HEK293T (cell line): ENCODE measurements at places on chromosomes 6 and 20.

DNA sequence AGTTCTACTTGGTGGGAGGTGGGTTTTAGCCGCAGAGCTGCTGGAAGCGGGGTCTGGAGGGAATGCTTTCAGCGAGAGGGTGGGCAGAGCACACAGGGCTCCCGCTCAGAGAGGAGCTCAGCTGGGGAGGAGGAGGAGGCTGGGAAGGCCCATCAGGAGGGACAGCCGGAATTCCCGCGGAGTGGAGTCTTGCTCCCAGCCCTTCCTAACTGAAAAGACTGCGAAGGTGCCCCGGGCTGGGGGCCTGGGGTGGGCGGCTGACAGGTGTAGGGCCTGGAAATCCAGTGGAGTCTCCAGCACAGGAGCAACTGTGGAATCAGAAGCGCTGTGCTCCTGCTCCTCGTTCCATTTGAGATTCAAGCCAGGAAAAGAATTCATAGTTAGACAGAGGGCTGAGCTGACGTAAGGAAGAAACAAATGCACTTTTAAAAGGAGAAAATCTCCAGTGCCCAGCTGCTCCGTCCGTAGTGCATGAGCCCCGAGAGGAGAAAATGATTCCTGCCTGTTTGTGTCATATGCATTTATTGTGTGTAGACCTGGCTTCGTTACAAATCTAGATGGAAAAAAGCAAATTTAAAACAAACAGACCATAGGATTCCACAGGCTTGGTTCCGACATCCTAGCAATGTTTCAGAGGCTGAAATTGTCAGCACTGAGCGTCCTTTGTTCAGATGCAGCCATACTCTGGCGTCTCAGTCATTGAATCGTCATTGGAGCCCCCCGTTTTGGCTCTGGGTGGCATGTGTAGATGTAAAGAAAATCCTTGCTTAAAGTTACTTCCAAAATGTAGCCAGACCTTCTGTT, 197.7 kb downstream of the SMOC2 start:
- DNase-seq = no peak

GRCh38 chr20:45350217-45350616, 2.0 kb upstream of the SDC4 start:
- no peak for DNase-seq

DNA sequence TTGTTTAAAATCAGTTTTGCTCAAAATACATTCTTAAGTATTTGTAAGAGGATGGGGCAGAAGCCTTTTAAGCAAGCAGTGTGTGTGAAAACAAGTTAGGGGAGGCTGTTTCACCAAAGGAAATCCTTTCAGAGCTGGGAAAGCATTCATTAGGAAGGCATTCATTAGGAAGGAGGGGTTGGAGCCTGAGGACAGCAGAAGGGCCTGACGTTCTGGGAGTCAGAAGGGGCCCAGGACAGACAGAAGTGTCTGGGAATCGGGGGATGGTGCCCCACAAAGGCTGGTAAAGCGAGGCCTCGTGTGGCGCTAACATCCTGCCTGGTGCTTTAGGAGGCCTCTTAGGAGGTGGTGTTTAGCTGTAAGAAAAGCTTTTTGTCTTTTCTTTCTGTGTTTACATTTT, 80.6 kb upstream of the NXT1 start:
- DNase-seq = no peak

DNA sequence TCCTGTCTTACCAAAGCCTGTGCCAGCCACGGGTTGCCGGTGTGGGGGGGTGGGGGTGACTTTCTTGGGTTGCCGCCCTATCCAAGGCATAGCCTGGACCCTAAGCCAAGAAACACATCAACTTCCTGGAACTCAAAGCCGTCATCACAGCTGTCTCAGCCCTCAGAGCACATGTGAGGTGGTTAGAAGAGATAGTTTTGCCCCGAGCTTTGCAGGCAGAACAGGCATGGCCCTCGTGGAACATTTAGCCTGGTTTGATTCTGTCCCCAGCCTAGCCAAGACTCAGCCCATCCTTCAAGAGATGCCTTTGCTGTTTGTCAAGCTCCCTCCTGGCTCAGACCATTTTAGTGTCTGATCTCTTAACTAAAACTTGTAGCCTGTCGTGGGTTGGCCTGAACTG, 64.9 kb downstream of the RREB1 start:
- no peak for DNase-seq

GRCh38 chr6:35173044-35173426, 31.9 kb upstream of the TCP11 start:
- DNase-seq = no peak

GRCh38 chr6:127435626-127436220, 23.5 kb downstream of the KIAA0408 start:
- DNase-seq = no peak

DNA sequence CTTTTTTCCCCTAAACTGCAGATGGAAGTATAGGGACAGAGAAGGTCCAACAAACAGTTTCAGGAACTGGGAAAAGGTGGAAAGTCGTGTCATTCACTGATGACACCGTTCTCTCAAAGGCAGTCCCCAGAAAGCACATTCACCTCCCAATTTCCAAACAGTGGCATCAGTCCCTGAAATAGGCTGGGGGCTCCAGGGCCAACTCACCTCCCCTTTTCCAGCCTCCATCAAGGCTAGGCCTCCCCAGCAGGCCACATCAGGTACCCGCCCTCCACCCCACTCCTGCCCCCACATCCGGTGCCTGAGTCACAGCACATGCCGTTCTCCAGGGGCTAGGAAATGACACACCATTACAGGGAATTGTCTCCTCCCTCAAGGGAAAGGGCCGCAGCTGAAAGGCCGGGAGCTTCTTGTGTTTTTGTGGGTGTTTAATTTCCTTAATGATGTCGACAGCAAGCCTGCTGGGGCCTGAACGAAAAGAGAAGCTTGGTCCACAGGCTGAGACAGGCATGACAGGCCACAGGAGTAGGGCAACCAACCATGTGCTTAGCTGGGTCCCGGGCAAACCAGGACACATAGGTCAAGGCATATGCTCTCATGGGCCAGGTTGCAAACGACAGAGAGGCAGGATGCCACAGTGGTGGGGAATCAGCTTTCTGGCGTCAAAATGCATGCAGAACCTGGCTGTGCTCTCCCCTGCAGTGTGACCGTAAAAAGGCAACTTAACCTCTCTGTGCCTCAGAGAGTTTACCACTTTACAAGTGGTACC, 39.2 kb downstream of the ZMYND8 start:
- DNase-seq = no peak

GRCh38 chr20:36908603-36909002, 32.7 kb downstream of the TLDC2 start:
- DNase-seq = no peak

- no peak for DNase-seq
Observed at GRCh38 chr6:119608994-119609393, 259.4 kb upstream of the MAN1A1 start.

DNA sequence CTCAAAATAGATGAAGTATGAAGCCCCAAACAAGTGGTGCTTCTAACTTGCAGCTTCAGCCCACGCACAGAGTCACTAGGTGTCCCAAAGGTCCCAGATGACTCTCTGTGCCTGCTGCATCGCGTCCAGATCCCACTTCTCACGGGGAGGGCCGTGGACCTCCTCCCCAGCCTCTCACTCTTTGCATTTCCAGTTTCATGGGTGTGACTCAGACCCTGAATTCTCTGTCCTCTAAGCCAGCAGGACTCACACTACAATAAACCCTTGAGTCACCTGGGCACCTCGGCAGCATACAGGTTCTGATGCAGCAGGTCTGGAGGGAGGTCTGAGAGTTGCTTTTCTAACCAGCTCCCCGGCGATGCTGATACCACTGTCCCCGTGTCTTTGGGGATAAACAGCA, 114.0 kb upstream of the RIN2 start:
- no peak for DNase-seq

GRCh38 chr20:2946988-2947961, 74.0 kb downstream of the PTPRA start:
- peak; percentile 65 for DNase-seq

- no peak for DNase-seq
Observed at GRCh38 chr6:107692351-107692750, 131.8 kb downstream of the SCML4 start.

GRCh38 chr20:11588875-11589274, 328.8 kb upstream of the BTBD3 start:
- DNase-seq = no peak

DNA sequence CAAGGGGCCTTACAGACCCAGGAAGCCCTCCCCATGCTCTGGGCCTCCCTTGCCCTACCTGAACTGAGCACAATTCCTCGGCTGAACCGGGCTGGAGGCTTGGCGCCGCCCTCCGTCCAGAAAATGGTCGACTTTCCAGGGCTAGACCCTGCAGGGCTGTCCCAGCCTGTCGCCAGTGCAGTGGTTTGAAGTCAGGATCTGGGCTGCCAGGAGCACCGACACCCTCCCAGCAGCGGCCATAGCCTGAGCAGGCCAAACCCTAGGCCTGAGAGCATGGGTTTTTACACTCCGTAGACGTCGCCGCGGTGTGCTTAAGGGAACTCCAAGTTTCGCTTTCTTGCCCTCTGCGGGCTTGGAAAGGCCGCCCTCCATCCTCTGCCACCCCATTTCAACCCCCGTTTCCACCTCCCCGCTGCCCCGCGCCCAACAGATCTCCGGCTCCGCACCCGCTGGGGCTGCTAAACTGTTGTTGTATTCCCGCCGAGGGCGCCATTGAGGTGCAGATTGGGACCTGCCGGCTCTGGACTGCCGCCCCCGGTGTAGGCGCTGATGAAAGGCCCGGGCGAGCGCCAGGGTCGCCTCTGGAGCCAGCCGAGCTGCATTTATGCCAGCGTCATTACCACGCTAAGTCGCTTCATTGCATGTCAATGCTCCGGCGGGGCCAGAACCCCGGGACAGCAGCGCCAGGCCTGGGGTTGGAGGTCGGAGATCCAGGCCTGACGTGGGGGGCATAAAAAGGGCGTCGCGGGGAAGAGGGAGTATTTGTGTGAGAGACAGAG, 2.2 kb upstream of the TFAP2A start:
- no peak for DNase-seq

- no peak for DNase-seq
Observed at GRCh38 chr6:116387374-116387773, 16.6 kb downstream of the DSE start.

GRCh38 chr20:37234254-37234581, 27.4 kb downstream of the GHRH start:
- DNase-seq = no peak

DNA sequence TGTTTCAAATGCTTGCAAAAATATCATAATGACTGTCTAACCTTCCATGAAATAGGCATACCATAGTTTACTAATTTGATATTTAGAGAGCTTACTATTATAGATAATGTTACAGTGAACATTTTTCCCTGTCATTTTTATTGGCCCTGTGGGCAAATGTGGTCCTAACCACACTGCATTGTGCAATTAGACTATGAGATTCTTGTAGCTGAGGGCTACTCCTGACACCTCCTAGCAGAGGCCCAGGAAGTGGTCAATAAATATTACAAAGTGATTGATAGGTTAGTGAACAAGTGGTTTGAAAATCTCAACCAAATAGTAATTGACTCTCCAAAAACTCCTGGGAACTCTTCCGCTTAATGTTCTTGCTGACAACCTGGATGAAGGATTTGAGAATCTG, 160.5 kb upstream of the KCNG1 start:
- no peak for DNase-seq

DNA sequence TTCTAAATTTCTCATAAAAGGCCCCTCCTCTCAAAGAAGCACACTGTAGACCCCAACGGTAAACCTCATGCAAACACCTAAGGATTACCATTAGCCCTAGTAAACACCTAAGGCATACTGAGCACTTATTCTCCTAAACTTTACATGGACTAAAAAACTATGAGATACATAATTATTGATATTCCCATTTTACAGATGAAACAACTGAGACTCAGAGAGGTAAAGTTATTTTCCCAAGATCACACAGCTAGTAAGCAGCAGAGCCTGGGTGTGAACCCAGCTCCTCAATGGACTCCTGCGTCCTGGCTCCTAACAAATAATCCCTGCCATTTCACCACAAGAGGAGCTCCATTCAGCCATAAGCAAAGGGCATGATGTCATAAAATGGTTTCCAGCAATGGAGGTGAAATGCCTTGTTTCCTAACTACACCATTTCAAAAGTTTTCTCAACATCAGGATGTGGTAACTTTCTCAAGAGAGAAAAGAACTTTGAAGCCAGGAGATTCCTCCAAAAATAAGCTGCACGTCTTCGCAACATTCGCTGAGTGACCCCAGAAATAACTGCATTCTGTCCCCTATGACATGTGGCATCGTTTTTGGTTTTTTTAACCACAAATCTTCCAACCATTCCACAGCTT, 4.1 kb downstream of the ATP9A start:
- no peak for DNase-seq

- no peak for DNase-seq
Observed at GRCh38 chr6:38404355-38404754, 235.4 kb downstream of the BTBD9 start.

DNA sequence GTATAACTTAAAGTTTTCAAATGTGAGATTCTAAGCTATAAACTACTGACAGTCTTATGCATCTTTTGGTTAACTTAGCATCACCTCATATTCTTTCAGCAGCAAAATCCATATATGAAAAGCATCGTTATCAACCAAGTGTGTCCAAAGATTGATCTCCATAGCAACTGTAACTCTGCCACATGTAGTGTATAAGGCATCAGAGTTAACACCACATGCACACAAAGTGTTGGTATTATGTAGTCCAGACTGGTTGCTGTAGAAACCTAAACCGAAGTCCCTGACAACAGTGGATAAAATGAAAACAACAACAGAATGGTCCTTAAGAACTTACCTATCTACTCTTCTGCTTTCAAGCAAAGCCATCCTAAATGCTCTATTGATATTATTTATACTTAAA, 39.6 kb downstream of the PDSS2 start:
- no peak for DNase-seq

- peak; percentile 74 for DNase-seq
Observed at GRCh38 chr6:118660218-118660569, 8.8 kb upstream of the CEP85L start.

GRCh38 chr20:58330687-58331086, 21.2 kb downstream of the RAB22A start:
- DNase-seq = no peak

GRCh38 chr6:42141603-42142117, 760 bp downstream of the C6orf132 start:
- DNase-seq = no peak

- DNase-seq = no peak
Observed at GRCh38 chr6:169993861-169994481, 242.5 kb downstream of the ERMARD start.

- DNase-seq = no peak
Observed at GRCh38 chr6:143128681-143129015, 68.0 kb downstream of the AIG1 start.

DNA sequence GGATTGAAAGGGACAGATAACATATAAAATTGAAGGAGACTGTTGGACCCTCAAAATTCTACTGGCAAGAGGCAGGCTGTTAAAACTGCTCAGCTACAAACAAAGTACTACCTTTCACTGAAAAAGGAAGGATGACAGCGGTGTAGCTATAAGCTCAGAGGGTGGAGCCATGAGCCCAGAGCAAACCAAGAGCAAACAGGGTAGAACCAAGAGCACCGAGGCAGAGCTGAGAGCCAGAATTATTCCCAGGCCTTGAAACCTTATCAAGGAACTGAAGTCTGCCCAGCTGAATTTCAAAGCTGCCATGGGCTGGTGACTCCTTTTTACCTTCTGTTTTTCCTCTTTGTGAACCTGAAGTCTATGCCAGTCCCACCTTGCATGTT, 74.7 kb upstream of the SLC4A11 start:
- DNase-seq = no peak
